ENCODE measurements at places on chromosomes 13 and 19. TPM values are rescaled to one million over a fixed set of nuclear protein-coding genes. Genes with fewer than 3 reads are reported as not detected.

- DNase-seq = no peak
These were observed 19.8 kb downstream of the DNM2 start for GRCh38 chr19:10737722-10738121.

DNA sequence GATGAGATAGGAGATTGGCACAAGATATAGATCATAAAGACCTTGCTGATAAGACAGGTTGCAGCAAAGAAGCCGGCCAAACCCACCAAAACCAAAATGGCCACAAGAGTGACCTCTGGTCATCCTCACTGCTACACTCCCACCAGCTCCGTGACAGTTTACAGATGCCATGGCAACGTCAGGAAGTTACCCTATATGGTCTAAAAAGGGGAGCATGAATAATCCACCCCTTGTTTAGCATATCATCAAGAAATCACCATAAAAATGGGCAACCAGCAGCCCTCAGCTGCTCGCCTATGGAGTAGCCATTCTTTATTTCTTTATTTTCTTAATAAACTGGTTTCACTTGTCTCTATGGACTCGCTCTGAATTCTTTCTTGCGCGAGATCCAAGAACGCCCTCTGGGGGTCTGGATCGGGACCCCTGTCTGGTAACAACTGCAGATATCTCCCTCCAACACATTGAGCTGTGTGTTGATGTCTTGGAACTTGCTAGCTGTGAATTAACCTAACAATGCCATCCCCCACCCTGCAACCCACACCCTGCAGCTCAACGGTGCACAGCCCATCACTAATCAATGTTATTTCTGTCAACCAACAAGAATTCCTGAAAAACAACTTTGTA is 27.1 kb upstream of the GRTP1 start:
- DNase-seq = no peak

GRCh38 chr13:44281252-44282000 is 92.2 kb upstream of the SERP2 start:
- no peak for DNase-seq

DNA sequence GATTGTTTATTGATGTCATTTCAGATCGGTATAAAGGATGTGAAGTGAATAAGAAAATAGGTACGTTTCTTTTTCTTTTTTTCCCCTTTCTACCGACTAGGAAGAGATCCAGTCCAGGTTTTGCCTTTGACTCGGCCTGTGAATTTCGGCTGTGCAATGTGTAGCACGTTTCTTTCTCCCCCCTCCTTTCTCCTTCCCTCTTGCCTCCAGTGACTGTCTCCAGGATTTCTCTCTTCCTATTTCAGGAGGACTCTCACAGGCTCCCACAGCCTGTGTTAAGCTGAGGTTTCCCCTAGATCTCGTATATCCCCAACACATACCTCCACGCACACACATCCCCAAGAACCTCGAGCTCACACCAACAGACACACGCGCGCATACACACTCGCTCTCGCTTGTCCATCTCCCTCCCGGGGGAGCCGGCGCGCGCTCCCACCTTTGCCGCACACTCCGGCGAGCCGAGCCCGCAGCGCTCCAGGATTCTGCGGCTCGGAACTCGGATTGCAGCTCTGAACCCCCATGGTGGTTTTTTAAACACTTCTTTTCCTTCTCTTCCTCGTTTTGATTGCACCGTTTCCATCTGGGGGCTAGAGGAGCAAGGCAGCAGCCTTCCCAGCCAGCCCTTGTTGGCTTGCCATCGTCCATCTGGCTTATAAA is at the start of gene GPC6:
Gene GPC6, plus strand, starts transcription at position 185 of the 657 bp plus-strand sequence.
- DNase-seq = peak; percentile 76

The WDR87 gene
- total RNA-seq = not detected

GRCh38 chr13:48086272-48086671 is 8.6 kb downstream of the MED4 start:
- no peak for DNase-seq

The ACTMAP gene
- 0.95 TPM for total RNA-seq
